Left ventricle myocardium inferior (tissue), 1 donor: ENCODE measurements at places on chromosomes 3 and 15. TPM values are rescaled to one million over a fixed set of nuclear protein-coding genes. Genes with fewer than 3 reads are reported as not detected.

Gene CHAC1
- 1.3 TPM for total RNA-seq

Gene SEMA4B
- total RNA-seq: 22.7 TPM

Gene SPATA12
- total RNA-seq: not detected

Gene CFAP20DC
- total RNA-seq: not detected

- no peak for DNase-seq
- H3K4me1 ChIP-seq: no peaks in the 10 kb centered on the region
- H3K36me3 ChIP-seq: peaks cover 60% of the 10 kb centered on the region
Observed at GRCh38 chr3:33027091-33027490, 69.9 kb downstream of the GLB1 start.

- no peaks in the 10 kb centered on the region for H3K27me3 ChIP-seq
- no peak overlapping the region for H3K4me3 ChIP-seq
- no peak for DNase-seq
- peaks cover 54% of the 10 kb centered on the region for H3K4me1 ChIP-seq
Observed at GRCh38 chr15:101273534-101273933, 3.8 kb downstream of the SELENOS start.

DNA sequence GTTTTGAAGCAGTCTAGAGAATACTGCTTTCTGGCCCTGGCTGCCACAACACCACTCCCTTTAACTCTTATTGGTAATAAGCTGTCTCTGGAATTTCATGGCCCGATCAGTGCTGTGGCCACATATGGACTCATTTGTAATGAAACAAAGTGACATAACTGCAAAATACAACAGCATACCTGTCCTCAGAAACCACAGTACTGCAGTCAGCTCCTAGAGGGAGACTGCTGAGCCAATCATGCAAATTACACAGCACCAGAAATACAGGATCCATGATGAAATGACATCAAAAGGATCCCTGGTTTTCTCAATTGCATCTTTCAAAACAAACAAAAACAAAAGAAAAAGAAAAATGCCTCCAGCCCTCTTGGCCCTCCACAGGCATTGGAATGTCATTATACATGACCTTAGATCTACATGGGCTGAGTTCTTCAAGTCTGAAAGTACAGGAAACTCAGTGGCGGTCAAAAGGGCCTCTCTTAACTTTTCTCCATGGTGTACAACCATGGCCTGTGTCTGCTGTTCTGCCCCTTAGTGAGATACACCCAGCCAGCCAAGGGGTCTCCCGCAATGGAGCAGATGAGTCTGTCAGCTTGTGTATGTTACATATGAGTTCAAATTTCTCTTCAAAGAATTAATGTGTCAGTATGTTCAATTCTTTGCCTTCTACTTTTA, 24.9 kb upstream of the KBTBD12 start:
- no peak overlapping the region for H3K27ac ChIP-seq
- no peak overlapping the region for H3K4me3 ChIP-seq
- no peak for DNase-seq
- no peaks in the 10 kb centered on the region for H3K36me3 ChIP-seq
- H3K4me1 ChIP-seq: no peaks in the 10 kb centered on the region

DNA sequence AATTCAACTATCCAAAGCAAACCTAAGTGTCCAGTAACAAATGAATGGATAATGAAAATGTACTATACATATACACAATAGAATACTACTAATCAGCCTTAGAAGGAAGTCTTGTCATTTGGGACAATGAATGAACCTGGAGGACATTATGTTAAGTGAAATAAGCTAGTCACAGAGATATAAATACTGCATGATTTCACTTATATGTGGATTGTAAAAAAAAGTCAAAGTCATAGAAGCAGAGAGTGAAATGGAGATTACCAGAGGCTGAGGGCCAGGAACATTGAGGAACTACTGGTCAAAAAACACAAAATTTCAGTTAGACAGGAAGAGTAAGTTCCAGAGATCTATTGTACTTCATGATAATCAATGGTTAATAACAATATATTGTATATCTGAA, 33.6 kb downstream of the MYO5A start:
- H3K4me1 ChIP-seq: peaks cover 21% of the 10 kb centered on the region
- H3K36me3 ChIP-seq: no peaks in the 10 kb centered on the region
- no peak overlapping the region for H3K27ac ChIP-seq
- no peak for DNase-seq

- peak; percentile 94 for DNase-seq
- H3K27ac ChIP-seq: no peak within 1 kb of the TSS
- H3K4me1 ChIP-seq: peaks cover 14% of the 10 kb centered on the region
- H3K27me3 ChIP-seq: no peaks in the 10 kb centered on the region
- no peaks in the 10 kb centered on the region for H3K36me3 ChIP-seq
Observed at GRCh38 chr15:64381000-64381751, at the start of gene PCLAF. Gene PCLAF (minus strand): TSS chr15:64381441. CDS start chr15:64381371, 70 bp downstream.

GRCh38 chr3:193971261-193971751, 164.6 kb upstream of the HES1 start:
- no peak overlapping the region for H3K4me3 ChIP-seq
- H3K4me1 ChIP-seq: peaks cover 6% of the 10 kb centered on the region
- no peak overlapping the region for H3K27ac ChIP-seq
- H3K36me3 ChIP-seq: no peaks in the 10 kb centered on the region
- DNase-seq: no peak
- peaks cover 25% of the 10 kb centered on the region for H3K27me3 ChIP-seq
